Amniotic stem cell (primary cell): ENCODE measurements at places on chromosomes 12 and 14.
A peak's percentile ranks its signal among the peaks of the same experiment; 100 is the strongest.

GRCh38 chr14:67270145-67270753 is 29.0 kb downstream of the PALS1 start:
- no peak for DNase-seq

DNA sequence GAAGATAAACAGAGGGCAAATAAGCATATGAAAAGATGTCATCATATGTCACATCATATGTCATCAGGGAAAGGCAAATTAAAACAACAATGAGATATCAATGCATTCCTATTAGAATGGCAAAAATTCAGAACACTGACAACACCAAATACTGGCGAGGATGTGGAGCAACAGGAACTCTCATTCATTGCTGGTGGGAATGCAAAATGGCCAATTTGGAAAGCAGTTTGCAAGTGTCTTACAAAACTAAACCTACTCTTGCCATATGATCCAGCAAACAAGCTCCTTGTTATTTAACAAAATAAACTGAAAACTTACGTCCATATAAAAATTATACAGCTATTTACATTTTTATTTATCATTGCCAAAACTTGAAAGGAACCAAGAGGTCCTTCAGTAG is 32.7 kb downstream of the CPM start:
- no peak for DNase-seq

DNA sequence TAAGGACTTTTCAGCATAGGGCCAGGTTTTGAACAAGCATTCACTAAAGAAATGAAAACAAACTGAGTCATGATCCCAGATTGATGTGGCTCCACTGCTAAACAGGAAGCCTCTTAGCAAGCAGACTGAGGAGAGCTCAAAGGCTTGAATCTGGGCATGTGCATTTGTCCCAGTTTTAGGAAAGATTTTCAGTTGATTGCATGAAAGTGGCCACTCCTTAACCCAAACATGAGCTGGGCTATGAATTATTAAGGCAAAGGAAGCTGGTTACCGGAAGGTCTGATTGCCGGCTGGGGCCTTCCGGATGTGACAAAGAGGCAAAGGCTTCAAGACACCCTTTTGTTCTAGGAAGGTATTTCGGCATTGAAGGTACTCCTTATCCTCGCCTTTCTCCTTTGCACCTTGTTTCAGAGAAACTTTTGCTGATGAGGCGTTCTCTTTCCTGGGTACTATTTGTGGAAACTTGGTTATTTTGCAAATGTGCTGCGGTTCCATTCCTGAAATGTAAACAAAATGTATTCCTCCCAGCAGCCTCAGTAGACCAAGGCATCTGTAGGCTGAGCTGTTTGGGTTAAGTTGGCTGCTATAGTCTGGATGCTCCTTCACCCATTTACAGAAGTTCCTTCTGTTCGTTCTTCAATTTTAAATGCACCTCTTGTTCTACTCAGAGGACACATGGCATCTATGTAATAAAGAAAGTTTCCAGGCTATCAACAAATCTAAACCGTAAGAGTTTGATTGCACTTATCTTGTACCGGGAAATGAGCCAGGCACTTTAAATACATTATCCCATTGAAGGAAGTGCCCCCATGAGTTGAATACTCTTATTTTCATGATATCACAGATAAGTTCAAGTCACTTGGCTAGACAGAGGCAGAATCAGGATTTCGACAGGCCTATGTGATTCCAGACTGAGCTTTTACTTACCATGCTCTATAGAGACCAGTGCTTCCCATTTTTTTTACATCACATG is 115.6 kb upstream of the METAP2 start:
- no peak for DNase-seq

DNA sequence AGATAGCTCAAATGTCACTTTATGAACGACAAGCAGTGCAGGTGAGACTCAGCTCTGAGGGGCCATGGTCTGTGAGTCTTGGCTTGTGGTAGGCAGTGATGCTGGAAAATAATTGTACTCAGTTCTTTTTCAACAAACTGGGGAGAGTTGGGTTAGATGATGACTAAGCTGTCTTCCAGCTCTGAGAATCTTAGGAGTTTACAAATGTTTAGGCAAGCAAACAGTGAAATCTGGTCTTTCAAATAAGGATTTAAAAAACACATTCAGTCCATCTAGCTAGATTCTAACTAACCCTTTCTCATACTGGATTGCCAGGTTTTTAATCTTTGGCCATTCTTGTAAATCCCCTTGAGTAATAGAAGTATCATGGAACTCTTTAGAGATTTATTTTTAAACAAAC is 3.4 kb downstream of the PHC1 start:
- no peak for DNase-seq

DNA sequence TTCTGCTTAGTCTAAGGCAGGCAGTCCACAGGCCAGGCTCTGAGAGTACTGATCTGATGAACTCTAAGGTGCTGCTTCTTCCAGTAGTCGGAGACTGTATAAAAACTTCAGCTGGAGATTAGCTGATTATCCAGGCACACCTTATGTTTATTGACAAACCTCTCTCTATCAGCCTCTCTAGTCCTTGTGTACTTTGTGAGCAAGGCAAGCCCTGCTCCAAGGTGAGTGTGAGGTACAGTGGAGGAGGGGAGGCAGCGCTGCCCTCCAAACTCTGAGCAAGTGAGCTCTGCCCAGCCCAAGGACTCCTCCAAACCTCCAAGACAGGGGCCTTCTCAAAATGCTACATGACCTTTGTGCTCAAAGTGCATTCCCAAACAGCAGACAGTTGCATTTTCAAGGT is 95.9 kb upstream of the CDKN3 start:
- no peak for DNase-seq

GRCh38 chr12:10205220-10205807 is 7.4 kb upstream of the GABARAPL1 start:
- DNase-seq: no peak

DNA sequence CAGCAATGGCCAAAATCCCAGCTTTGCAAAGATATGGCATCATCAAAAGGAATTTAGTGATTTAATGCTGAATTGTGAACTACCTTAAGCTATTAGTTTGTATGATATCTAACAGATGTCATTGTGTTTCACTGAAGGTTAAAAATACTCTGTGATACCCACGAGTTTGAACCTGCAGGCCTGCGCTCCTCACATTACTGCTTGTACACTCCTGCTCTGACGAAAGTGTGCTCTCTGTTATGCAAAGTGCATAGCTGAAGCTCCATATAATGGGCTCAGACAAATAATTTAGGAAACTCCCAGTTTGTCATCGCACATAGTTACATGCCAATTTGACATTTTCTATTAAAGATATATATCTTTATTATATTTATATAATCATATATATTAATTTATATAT is 52.2 kb downstream of the SPPL3 start:
- DNase-seq: no peak

DNA sequence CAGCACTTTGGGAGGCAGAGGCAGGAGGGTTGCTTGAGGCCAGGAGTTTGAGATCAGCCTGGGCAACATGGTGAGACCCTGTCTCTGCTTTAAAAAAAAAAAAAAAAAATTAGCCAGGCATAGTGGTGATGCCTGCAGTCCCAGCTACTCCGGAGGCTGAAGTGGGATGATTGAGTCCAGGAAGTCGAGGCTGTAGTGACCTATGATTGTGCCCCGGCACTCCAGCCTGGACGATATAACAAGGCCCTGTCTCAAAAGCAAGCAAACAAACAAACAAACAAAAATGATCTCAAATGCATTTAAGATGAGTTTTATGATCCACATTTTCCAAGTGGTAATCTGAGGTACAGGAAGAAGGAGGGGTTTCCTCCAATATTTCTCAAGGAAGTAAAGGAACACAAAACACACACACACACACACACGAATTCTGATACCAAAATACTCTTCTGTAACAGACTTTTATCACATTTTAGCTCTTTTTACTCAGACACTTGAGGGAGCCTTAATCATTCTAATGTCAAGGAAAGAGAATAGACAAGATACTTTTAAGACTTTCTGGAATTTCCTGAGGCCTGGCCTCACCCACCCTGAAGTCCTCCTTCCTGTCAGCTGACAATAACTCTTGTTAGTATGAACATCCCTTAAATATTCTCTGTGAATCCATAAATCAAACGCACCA is 44.4 kb upstream of the CERS5 start:
- DNase-seq: no peak

DNA sequence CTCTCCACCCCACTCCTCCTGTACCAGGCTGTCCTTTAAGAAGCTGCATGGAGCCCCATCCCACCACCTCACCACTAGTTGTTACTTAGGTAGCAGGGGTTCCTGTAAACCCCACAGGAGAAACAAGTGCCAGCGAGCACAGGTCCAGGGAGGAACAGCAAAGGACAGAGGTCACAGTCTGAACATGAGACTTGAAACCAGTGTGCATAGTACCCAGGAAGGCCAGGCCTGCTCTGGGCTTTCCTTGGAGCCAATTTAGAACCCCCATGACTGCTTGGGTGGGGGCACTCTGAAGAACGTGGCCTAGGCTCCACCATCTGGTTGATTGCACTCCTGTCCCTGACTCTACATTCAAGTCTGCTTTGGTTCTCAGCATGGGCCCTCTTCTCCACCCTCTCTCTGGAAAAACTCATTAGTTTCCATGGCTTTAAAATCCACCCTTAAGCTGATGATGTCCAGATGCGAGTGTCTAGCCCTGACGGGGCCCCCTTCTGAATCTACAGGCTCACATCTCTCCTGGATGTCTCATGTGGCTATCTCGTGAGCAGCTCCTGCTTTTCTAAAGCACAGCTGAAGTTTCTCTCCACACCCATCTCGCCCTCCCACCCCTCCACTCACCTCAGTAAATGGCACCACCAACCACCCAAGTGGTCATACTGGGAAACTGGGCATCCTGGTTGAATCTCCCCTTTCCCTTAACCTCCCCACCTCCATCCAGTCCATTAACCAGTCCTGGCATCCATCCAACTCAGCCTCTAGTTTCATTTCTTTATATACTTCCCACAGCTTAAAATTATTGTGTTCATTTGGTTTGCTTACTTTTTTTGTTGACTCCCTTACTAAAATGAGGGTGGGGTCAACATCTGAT is 8.4 kb downstream of the KRT3 start:
- DNase-seq: no peak

DNA sequence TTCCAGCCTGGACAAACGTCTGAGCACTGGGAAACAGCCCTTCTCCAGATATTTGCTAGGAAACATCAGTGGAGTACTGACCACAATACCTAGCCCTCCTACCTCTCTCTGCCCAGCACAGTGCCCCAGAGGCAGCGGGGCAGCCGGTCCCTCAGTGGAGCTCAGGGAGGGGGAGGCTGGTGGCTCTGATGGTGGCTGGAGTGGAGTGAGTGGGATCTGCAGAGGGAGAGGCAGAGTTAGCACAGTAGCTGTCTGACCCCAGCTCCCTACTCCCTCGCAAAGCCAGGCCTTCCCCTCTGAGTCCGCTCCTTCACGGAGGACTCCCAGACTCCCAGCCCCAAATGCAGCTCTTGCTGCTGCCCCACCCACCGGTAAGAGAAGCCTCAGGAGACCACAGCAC is 30.0 kb downstream of the NCKAP5L start:
- no peak for DNase-seq

- DNase-seq: no peak
Observed at GRCh38 chr14:75418850-75419768, 8.7 kb upstream of the JDP2 start.

DNA sequence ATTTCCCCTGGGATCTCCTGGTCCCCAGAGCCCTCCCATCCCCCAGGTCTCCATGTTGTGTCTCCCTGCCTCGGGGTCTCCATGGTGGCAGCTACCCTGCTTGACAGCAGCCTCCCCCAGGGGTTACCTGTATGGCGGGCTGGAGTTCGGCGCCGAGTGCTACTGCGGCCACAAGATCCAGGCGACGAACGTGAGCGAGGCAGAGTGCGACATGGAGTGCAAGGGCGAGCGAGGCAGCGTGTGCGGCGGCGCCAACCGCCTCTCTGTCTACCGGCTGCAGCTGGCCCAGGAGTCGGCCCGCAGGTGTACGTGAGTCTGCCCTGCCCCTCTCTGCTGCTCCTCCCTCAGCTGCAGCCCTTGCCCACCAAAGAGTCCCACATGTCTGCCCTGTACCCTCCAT is 80.9 kb downstream of the WSCD2 start:
- no peak for DNase-seq

DNA sequence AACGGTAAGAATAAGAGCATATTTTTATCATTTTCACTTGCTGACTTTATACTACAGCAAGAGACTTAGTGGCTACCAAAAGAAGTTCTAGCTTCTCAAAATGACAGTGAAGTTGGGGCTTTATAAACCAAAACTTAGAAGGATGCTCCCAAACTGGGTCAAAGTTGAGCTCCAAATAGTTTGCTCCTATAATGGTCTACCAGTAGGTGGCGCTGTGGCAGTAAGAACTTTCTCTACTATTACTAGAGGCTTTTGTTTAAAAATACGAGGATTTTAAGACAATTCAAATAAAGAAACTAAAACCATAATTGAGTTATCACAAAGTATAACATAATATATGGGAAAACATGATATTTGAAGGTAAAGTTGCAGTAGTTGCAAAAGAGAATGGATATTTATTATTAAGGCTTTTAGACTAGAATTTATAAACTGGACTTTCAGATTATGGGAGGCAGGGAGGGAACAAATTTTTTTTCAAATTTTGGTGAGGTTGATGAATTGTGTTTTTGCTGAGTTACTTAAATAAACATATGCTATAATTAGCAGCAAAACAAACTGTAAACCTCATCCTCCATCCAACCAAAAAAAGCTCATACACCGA is 75.0 kb downstream of the TGFB3 start:
- peak; percentile 64 for DNase-seq

GRCh38 chr14:36791402-36791801 is 129.7 kb downstream of the PAX9 start:
- no peak for DNase-seq

DNA sequence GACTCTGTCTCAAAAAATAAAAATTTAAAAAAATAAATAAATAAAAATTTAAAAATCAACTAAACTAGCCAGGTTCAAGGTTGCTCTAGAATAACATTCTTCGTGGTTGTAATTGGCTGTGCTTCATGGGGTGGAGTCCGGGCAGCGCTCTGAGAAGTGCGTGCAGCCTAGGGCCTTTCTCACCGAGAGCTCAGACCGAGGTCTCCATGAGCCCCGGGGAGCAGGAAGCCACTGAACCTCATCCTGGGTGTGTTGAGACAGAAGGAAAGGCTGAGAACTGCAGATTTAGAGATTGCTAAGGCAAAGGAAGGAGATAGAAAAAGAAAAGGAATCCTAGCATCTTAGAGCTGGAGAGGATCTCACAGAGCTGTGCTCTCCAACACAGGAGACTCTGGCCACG is 14.7 kb downstream of the P2RX4 start:
- no peak for DNase-seq

- no peak for DNase-seq
Observed at GRCh38 chr12:131882804-131883520, 11.5 kb upstream of the ULK1 start.

- DNase-seq: no peak
Observed at GRCh38 chr12:52053536-52054209, 2.4 kb downstream of the NR4A1 start.

- DNase-seq: no peak
Observed at GRCh38 chr14:76986231-76986565, 42.3 kb downstream of the IRF2BPL start.

GRCh38 chr12:71686658-71687025 is 760 bp downstream of the TMEM19 start:
- DNase-seq: no peak

DNA sequence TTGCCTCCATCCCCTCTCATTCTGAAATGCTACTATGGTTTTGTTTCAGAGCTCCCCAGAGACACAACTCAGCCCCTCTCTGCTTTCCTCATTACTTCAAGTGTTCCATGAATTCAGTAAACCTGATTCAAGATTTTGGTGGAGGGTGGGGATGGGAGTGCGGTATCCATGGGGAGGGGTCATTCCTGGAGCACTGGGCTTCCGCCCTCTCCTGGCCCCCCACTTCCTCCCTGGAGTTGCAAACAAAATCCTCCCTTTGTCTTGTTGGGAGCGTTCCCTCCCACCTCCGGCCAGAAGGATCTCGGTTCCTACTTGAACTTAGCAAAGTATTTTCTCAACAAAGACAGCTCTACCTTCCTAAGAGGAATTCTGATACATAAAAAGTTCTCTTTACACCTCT is 71.8 kb upstream of the LTA4H start:
- DNase-seq: no peak
